ENCODE measurements at places on chromosomes 2 and 18.

GRCh38 chr18:23068011-23068410 is 67.3 kb upstream of the CABLES1 start:
- no peak overlapping the region for H3K27ac ChIP-seq
- H3K4me3 ChIP-seq, result no peak overlapping the region
- no peaks in the 10 kb centered on the region for H3K4me1 ChIP-seq
- H3K36me3 ChIP-seq, result no peaks in the 10 kb centered on the region
- no peak for DNase-seq

- no peaks in the 10 kb centered on the region for H3K4me1 ChIP-seq
- no peaks in the 10 kb centered on the region for H3K27me3 ChIP-seq
- H3K27ac ChIP-seq, result no peak overlapping the region
- no peaks in the 10 kb centered on the region for H3K36me3 ChIP-seq
- no peak for DNase-seq
Observed at GRCh38 chr2:81206216-81206615, 901.7 kb upstream of the LRRTM1 start.

DNA sequence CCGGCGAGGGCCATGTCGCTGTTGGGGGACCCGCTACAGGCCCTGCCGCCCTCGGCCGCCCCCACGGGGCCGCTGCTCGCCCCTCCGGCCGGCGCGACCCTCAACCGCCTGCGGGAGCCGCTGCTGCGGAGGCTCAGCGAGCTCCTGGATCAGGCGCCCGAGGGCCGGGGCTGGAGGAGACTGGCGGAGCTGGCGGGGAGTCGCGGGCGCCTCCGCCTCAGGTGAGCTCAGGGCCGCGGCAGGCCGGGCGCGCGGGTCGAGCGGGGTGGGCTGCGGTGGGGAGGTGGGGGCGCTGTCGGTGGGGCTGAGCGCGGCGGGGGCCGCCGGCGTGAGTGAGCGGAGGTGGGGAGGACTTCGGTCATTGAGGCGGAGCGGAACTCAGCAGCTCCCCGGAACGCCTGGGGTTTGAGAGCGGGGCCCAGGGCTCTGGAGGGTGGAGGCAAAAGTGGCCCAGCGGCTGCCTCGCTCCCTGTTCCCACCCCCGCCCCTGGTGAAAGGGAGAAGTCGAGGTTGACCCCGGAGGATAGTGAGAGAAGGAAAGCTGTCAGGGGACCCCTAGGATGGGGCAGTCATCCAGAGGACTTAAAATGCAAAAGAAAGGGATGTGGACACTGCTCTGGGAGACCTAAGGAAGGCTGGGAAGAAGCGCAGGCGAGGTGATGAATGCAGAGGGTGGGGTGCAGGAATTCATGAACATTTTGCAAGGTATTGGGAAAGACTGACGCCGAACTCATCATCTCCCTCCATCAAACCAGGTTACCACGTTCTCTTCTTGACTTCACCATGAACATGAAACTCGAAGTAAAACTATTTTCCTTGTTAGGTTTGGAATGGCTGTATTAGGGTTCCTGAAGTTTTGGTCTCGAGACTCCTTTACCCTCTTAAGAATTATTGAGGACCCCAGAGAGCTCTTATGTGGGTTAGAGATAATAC is 633 bp downstream of the MALT1 start:
- peaks cover 6% of the 10 kb centered on the region for H3K4me1 ChIP-seq
- DNase-seq, result peak; percentile 50
- no peaks in the 10 kb centered on the region for H3K36me3 ChIP-seq
- H3K27ac ChIP-seq, result peak overlapping the region; percentile 96
- H3K4me3 ChIP-seq, result peak overlapping the region; percentile 71
- H3K27me3 ChIP-seq, result no peaks in the 10 kb centered on the region

DNA sequence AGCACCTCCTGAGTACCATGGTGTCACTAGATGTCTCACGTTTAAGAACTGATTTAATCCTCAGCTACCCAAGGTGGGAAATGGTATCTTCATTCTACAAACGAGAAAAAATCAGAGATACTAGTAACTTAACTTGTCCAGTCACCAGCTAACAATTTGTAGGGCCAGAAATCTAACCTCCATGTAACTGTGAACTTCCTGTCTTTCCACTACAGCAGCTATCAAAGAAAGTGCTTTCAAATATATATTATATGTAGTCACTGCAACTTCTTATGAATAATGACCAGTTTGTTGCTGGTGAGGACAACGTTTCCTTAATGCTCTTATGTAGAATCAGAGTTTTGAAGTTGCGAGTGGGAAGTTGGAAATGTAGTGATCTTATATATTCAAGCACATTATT is 1.9 kb downstream of the REV1 start:
- H3K4me3 ChIP-seq, result no peak overlapping the region
- no peaks in the 10 kb centered on the region for H3K27me3 ChIP-seq
- H3K27ac ChIP-seq, result no peak overlapping the region
- no peaks in the 10 kb centered on the region for H3K36me3 ChIP-seq

- no peaks in the 10 kb centered on the region for H3K36me3 ChIP-seq
- H3K4me1 ChIP-seq, result no peaks in the 10 kb centered on the region
- no peak for DNase-seq
- H3K27ac ChIP-seq, result no peak overlapping the region
- H3K4me3 ChIP-seq, result no peak overlapping the region
Observed at GRCh38 chr2:99695944-99696253, 206.1 kb upstream of the REV1 start.

DNA sequence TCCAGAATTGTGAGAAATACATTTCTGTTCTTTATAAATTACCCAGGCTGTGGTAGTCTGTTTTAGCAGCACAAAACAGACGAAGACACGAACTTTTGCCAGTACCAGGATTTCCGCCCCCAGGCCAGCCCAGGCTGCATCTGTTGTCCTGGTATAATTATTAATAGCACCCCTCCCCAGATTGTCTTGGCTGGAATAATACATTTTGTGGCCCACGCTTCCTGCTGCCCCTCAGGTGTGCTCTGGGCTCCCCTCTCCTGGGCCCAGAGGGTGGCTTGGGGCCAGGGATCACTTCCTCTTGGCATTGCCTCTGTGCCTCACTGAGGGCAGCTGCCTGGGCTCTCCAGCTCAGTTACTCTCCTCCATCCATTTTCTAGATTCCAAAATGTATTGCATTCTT is 102.1 kb upstream of the HS6ST1 start:
- H3K27me3 ChIP-seq, result no peaks in the 10 kb centered on the region
- no peak overlapping the region for H3K27ac ChIP-seq
- H3K4me3 ChIP-seq, result no peak overlapping the region
- no peaks in the 10 kb centered on the region for H3K36me3 ChIP-seq
- DNase-seq, result no peak
- H3K4me1 ChIP-seq, result no peaks in the 10 kb centered on the region

DNA sequence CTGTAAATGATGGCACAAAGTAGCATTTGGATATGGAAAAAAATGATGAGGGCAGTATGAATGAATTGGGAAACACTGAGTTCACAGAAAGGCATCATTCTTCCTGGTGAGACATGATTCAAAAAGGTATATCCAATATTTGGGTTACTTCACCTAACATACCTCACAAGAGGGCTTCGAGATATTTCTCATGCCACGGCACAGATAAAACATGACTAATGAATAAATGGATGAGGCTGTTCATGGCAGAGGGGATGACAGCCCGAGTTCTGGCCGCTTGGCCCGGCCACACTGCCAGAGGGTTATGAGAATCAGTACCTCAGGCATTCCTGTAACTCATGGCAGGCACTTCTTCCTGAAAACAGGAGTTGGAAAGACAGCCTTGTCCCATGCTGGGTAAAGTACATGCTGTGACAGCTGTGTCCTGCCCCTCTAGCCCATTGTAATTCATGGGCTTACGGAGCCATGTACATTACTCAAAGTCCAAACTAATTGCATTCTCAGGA is 116.0 kb upstream of the ACVR1C start:
- no peak overlapping the region for H3K4me3 ChIP-seq
- no peaks in the 10 kb centered on the region for H3K4me1 ChIP-seq
- H3K27me3 ChIP-seq, result no peaks in the 10 kb centered on the region
- DNase-seq, result no peak
- H3K27ac ChIP-seq, result no peak overlapping the region

- H3K4me3 ChIP-seq, result no peak overlapping the region
- DNase-seq, result peak; percentile 31
- H3K27me3 ChIP-seq, result no peaks in the 10 kb centered on the region
Observed at GRCh38 chr2:215002500-215002899, 135.9 kb downstream of the ABCA12 start.

- DNase-seq, result no peak
- peak within 1 kb of the TSS; percentile 78 for H3K4me3 ChIP-seq
- peak within 1 kb of the TSS; percentile 92 for H3K27ac ChIP-seq
- H3K27me3 ChIP-seq, result no peaks in the 10 kb centered on the region
- H3K36me3 ChIP-seq, result no peaks in the 10 kb centered on the region
Observed at GRCh38 chr18:62715436-62715758, at the start of gene PHLPP1. Gene PHLPP1 (plus strand): TSS chr18:62715541. CDS start chr18:62715684, 143 bp downstream.

GRCh38 chr2:58067001-58067400 is 20.4 kb downstream of the VRK2 start:
- no peaks in the 10 kb centered on the region for H3K4me1 ChIP-seq
- no peaks in the 10 kb centered on the region for H3K36me3 ChIP-seq
- no peak for DNase-seq
- H3K4me3 ChIP-seq, result no peak overlapping the region
- H3K27ac ChIP-seq, result no peak overlapping the region

GRCh38 chr2:217890445-217890844 is 112.3 kb downstream of the TNS1 start:
- DNase-seq, result peak; percentile 75
- peaks cover 9% of the 10 kb centered on the region for H3K4me1 ChIP-seq

DNA sequence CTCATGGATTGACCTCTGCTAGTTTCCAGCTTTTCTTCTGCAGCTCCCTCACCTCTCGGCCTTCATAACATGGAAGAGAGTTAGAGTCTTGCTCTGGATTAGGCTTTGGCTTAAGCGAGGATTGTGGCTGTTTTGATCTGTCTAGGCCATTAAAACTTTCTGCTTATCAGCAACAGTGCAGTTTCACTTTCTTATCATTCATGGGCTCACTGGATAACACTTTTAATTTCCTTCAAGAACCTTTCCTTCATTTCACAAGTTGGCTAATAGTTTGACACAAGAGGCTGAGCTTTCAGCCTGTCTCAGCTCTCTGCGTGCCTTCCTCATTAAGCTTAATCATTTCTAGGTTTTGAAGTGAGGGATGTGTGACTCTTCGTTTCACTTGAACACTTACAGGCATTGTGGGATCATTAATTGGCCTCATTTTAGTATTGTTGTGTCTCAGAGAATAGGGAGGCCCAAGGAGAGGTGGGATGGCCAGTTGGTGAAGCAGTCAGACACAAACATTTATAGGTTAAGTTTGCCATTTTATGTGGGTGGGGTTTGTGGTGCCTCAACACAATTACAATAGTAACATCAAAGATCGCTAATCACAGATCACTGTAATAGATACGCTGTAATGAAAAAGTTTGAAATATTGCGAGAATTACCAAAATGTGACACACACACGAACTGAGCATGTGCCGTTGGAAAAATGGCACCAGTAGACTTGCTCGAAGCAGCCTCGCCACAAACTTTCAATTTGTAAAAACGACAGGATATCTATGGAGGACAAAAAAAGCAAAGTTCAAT is 129.3 kb downstream of the ZNF236 start:
- H3K4me3 ChIP-seq, result no peak overlapping the region
- H3K36me3 ChIP-seq, result no peaks in the 10 kb centered on the region
- no peaks in the 10 kb centered on the region for H3K27me3 ChIP-seq
- H3K27ac ChIP-seq, result no peak overlapping the region

DNA sequence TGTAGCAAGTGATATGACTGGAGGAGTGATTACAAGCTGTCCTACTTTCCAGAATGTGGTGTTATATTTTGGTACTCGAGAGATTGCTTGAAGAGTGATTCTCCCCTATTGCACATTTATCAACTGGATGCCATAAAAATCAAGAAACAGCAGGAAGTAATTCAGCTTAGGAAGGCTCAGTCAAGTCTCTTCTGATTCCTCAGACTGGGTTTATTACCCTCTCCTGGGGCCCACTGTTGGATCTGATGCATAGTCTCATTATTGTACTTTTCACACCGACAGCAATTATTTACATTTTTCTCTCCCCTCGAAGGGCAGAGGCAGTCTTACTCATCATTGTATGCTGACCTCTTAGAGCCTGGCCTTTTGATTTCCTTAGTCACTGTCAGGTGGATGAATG is 9.3 kb downstream of the NOSTRIN start:
- no peak for DNase-seq
- H3K4me1 ChIP-seq, result peaks cover 63% of the 10 kb centered on the region
- no peaks in the 10 kb centered on the region for H3K27me3 ChIP-seq
- H3K36me3 ChIP-seq, result no peaks in the 10 kb centered on the region
- H3K4me3 ChIP-seq, result no peak overlapping the region

DNA sequence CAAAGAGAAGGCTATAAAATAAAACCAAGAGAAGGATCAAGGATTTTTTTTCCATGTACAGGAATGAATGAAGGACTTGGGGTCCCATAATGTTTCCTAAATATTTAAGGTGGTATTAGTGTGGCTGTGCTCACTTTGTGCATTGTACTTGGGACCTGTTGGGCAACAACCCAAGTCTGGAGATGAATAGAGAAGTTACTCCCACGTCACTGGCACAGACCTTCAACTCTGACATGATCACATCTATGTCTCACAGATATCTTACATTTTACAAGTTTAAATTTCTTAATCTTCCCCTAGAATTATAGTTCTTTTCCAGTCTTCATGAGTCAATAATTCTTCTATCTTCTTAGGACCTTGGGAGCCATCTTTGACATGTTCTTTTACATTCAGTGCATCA is 133.4 kb downstream of the PLCL1 start:
- no peak for DNase-seq
- H3K36me3 ChIP-seq, result no peaks in the 10 kb centered on the region
- no peaks in the 10 kb centered on the region for H3K27me3 ChIP-seq
- H3K4me1 ChIP-seq, result no peaks in the 10 kb centered on the region
- no peak overlapping the region for H3K4me3 ChIP-seq

DNA sequence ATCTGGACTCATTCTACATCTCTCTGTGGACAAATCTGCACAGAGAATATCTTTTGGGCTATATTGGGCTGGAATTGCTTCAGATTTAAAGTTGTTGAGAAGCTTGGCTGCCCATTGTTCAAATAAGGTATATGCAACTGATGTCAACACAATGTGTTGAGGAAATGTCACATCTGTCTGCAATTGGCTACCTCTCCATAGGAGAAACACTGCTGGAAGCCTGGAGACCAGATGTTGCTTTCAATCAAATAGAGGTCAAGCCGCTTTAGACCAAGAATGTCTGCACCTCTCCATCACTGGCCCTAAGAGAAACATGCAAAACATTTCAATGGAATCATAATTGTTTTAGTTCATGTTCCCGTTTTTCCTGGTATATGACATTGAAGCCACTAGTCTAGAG is 720.2 kb downstream of the SLC4A3 start:
- no peak overlapping the region for H3K4me3 ChIP-seq
- no peak overlapping the region for H3K27ac ChIP-seq
- H3K27me3 ChIP-seq, result no peaks in the 10 kb centered on the region
- H3K4me1 ChIP-seq, result no peaks in the 10 kb centered on the region

DNA sequence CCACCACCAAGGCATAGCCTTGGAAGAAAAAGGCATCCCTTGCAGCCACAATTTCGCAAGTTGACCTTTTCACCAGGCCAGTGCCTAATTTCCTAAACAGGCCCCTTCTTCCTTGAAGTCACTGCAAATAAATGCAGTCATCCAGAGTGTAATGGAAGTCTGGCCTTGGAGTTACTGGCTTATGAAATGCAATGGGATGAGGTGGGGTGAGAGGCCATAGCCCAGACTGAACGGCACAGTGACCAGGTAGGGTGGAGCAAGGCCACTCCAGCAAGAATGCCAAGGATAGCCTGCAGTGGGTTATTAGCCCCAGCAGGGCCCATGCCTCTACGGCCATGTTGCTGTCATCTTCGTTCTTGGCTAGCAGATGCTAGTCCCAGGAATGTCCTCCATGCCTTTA is 68.4 kb downstream of the BCL11A start:
- no peak overlapping the region for H3K27ac ChIP-seq
- no peaks in the 10 kb centered on the region for H3K36me3 ChIP-seq
- H3K4me3 ChIP-seq, result no peak overlapping the region
- H3K4me1 ChIP-seq, result no peaks in the 10 kb centered on the region
- no peaks in the 10 kb centered on the region for H3K27me3 ChIP-seq
- DNase-seq, result no peak

All from testis (tissue), 5 donors.